ENCODE measurements at places on chromosomes 1 and 21.

DNA sequence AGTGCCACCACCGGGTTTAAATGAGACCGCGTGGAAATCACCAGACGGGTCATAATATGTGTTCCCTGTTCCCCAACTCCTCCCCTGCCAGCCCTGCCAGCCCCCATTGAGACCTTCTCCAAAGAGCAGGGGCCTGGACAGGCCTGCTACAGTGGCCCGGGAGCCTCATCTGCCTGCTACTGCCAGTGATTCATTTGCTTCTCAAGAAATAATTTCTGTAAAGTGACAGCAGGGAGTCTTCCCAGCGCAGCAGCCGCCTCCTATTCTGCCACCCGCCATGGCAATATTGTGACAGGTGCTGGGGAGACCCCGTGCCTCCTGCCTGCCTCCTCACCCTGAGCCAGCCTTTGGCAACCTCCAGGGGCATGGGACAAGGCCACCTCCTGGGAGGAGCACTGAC is 8.9 kb downstream of the IFFO2 start:
- DNase-seq, result no peak

GRCh38 chr1:232431326-232431725 is 198.6 kb downstream of the SIPA1L2 start:
- no peak for DNase-seq

DNA sequence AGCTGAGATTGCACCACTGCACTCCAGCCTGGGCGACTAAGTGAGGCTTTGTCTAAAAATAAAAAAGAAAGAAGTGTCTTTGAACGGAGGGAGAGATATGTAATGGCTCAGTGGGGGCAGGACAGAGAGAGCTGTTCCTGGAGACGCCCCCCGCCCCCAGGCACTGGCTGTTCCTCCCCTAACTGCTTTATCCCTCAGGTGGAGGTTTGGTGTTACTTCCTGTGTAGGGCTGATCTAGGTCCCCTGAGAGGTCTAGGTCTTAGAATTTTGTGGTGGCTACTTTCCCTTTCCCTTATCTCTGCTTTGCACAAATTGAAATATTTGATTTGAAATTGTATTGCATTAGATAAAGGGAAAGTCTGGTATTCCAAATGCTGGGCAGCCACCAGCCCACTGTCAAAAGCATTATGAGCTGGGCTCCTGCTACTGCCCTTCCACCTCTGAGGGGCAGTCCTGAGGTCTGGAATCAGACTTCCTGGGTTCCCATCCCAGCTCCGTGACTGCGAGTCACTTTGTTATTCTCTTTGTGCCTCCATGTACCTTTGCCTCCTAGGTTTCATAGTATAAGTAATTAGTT is 134.8 kb upstream of the KIF26B start:
- DNase-seq, result no peak

GRCh38 chr21:29453511-29453910 is 154.8 kb downstream of the BACH1 start:
- DNase-seq, result no peak

DNA sequence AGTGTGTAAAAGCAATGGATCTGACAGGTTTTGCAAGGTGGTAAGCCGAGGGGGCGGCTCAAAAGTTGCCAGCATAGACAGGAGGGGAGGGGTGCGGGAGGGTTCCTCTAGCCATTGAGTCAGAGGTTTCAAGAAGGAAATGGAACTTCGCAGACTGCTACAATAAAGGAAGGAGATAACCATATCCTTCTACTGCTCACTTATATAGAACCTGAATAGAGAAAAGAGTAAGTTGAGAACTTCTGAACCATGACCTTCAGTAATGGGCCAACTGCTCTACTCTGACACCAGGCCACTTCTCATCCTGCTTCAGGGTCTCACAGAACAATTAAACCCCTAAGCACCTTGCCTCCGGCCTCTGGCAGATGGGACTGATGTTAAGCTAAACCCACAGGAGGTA is 26.3 kb upstream of the BCAR3 start:
- no peak for DNase-seq

DNA sequence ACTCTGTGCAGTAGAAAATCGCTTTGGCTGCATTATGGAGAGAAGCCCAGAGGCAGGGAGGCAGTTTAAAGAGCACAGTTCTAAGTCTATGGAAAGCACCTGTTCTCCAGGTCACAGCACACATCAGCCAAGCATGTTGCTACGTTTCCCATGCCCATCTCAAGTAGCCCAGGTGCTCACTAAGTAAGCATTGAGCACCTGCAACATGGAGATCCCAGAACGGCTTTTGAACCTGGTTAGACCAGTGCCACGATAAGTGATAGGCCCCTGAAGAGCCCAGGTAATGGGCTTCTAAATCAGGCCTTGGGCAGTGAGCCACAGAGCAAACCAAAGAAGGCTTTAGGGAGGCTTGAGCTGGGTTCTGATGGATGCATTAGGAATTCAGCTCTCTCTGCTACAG is 186.2 kb downstream of the C1orf94 start:
- DNase-seq, result no peak

DNA sequence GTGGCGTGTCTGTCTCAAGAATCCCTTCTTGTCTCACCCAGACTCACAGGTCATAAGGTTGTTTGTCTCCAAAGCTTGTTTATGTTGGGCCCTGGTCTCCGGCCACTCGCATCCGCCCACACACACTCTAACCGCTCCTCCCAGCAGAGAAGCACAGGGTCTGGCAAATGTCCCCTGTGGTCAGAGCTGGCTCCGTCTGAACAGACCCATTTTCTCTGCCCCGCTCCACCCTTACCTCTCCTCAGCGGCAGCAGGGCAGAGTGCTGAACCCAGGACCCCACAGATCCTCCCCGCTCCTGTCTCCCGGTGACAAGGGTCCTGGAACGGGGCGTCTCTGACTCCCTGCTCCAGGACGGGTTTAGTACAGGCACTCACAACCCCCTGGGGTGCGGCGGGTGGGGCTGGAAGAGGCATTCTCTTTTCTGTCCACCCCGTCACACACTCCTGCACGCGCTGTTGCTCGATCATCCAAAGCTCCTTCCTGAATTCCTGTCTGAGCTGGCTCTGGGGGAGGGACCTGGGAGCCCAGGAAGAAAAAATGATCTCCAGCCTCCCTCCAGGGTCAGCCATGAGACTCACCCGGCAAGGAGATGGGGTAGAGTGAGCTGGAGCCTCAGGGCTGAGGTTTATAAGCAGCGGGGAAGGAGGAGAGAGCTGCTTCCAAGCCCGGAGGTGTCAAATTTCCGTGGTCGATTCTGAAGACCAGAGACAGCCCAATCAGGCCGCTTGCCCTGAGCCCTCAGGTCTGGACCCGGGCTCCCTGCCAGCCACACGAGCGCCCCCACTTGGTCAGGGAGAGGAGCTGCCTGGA is at the start of gene S100A13:
Gene S100A13, minus strand, starts transcription at position 602 of the 811 bp plus-strand sequence. CDS start 1,033 bp downstream, outside the sequence.
- DNase-seq, result no peak

DNA sequence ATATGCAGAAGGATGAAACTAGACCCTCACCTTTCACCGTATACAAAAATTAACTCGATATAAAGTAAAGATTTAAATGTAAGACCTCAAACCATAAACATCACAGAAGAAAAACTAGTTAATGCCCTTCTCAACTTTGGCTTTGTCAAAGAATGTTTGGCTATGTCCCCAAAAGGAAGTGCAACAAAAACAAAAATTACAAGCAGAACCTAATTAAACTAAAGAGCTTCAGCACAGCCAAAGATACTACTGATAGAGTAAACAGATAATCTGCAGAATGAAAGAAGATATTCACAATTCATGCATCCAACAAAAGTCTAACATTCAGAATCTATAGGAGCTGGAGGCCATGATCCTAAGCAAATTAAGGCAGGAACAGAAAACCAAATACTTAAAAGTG is 824.6 kb upstream of the NEGR1 start:
- no peak for DNase-seq

DNA sequence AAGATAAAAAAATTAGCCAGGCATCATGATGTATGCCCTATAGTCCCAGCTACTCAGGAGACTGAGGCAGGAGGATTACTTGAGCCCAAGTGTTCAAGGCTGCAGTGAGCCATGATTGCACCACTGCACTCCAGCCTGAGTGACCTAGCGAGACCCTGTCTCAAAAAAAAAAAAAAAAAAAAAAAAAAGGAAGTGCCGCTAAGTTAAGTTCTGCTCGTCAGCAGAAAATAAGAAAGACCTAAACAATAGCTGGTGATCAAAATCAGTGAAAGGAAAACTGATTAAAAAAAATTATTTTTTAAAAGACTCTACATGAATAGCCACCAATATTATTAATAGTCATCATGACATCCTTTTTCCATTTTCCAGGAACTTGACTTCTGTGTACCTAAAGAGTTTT is 44.2 kb upstream of the MTR start:
- no peak for DNase-seq
